ENCODE measurements at places on chromosomes 5 and 9.
A peak's percentile ranks its signal among the peaks of the same experiment; 100 is the strongest.

GRCh38 chr5:74148321-74148720, 492.2 kb downstream of the ENC1 start:
- H3K4me3 ChIP-seq: no peak overlapping the region
- H3K27me3 ChIP-seq: peaks cover 10% of the 10 kb centered on the region
- H3K4me1 ChIP-seq: no peaks in the 10 kb centered on the region
- no peaks in the 10 kb centered on the region for H3K36me3 ChIP-seq
- no peak for DNase-seq
- no peak overlapping the region for H3K27ac ChIP-seq

DNA sequence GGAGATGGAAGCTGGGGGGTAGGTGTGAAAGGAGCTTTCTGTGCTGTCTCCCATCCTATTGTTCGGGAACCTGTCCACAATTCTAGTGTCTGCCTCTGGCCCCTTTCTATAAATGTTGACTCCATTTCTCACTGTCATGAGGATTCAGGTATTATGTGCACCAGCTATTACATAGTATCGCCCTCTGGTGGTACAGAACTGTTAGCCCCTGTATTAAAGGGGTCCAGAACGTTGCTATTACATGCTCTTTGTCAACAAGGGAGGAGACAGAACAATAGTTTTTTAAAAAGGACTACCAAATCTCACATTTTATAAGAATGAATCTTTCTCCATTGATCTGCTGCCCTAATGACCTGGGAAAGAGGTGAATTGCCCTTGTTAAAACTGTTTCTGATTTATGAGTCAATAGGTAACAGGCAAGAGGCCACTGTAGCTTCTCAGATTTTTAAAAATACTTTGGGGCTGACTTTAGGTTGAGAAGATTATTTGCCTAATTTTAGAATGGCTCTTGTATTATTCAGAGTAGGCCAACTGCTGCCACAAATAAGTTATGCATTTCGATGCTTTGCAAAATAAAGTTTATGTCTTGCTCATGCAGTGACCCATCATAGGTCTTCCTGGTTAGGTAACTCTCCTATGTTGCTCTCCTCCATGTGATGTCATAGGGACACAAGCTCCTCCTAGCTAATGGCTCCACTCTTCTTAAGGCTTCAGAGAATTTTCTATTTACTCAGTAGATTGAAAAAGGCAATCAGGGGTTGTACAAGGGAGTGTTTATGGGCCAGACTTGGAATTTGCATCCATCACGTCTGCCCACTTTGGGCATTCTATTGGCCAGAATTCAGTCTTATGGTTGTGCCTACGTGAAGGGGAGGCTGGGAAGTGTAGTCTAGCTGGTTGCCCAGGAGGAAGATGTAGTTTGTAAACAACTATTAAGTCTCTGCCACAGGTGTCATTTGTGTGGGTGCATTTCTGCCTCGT, 20.8 kb downstream of the DCANP1 start:
- H3K4me3 ChIP-seq: no peak overlapping the region
- H3K36me3 ChIP-seq: no peaks in the 10 kb centered on the region
- DNase-seq: no peak
- H3K4me1 ChIP-seq: peaks cover 3% of the 10 kb centered on the region

- H3K36me3 ChIP-seq: no peaks in the 10 kb centered on the region
- H3K27me3 ChIP-seq: no peaks in the 10 kb centered on the region
- no peak overlapping the region for H3K27ac ChIP-seq
- H3K4me3 ChIP-seq: no peak overlapping the region
- no peaks in the 10 kb centered on the region for H3K4me1 ChIP-seq
These were observed 147.4 kb upstream of the RPS23 start for GRCh38 chr5:82425591-82425990.

DNA sequence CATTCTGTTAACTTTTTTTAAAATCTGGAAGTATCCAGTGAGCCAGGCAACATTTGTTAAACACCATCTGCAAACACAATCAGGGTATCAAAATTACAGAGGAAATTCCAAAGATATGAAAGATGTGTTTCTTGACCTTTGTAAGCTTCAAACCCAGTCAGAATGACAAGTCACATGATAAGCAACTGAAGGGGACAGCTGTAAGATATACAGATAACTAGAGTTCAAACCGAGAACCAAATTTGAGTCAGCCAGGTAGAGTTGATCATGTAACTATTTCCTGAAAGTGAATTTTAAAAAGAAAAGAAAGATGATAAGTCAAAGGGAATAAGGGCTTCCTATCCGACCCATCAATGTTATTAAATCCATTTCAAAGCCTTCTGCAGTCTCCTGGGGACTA, 196.2 kb downstream of the DEPDC1B start:
- no peaks in the 10 kb centered on the region for H3K4me1 ChIP-seq
- H3K27ac ChIP-seq: no peak overlapping the region
- H3K4me3 ChIP-seq: no peak overlapping the region
- DNase-seq: no peak

- peaks cover 16% of the 10 kb centered on the region for H3K36me3 ChIP-seq
- peaks cover 23% of the 10 kb centered on the region for H3K4me1 ChIP-seq
- no peak for DNase-seq
- H3K27ac ChIP-seq: no peak overlapping the region
- no peak overlapping the region for H3K4me3 ChIP-seq
These were observed 46.4 kb downstream of the RBM27 start for GRCh38 chr5:146249801-146250200.

- DNase-seq: no peak
- H3K4me1 ChIP-seq: no peaks in the 10 kb centered on the region
- H3K27me3 ChIP-seq: no peaks in the 10 kb centered on the region
- H3K36me3 ChIP-seq: no peaks in the 10 kb centered on the region
These were observed 138.0 kb downstream of the ENC1 start for GRCh38 chr5:74502479-74502950.

DNA sequence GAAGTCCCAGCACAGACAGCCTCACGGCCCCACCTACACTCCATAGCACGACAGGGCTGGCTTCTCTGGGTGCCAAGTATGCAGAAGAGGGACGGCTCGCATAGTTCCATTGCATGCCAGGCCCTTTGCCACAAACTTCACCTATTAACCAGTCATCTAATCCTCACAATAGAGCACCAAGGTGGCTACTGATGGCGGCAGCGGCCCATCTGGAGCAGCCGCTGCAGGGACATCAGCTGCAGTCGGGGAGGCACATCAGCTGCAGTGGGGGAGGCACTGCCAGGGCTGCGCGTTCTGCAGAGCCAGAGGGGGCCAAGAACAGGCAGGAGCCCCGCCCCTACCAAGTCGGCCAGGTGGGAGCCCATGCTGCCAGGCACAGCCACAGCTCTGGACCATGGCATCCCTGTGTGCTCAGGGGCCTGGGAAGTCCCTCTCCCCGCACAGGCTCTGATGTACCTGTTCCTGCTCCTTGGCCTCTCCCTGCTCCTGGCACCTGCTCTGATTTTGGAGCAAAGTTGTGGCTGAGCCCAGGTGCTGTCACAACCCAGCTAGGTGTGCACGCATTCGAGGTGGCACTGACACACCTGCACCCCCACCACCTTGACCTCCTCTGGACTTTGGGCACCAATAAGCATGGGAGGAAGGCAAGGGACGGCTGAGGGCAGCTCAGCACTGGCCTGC, 61.5 kb upstream of the SYNPO start:
- peaks cover 13% of the 10 kb centered on the region for H3K27me3 ChIP-seq
- no peak overlapping the region for H3K27ac ChIP-seq
- DNase-seq: no peak
- H3K4me3 ChIP-seq: no peak overlapping the region
- H3K36me3 ChIP-seq: no peaks in the 10 kb centered on the region

DNA sequence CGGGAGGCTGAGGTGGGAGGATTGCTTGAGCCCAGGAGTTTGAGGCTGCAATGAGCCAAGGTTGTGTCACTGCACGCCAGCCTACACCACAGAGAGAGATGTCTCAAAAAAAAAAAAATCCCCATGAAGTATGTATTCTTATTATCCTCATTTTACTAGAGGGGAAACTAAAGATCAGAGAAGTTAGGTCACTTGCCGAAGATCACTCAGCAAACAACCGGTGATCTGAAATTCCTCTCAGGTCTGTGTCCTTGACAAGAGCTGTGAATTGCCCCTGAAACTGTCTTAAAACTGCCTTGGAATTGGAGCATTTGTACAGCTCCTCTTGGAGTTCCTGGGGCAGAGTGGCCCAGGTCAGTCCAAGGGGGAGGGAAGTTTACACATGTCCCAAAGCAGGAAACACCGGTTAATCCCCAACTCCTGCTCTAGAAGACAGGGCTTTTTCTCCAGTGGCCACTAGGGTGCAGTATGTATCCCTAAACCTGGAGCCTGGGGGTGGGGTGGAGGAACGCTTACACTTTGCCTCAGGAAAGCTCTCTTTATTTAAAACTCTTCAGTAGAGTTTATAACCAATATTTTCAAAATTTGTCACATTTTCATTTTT, 27.6 kb downstream of the AQP7 start:
- peak; percentile 60 for DNase-seq
- H3K4me1 ChIP-seq: peaks cover 11% of the 10 kb centered on the region
- no peaks in the 10 kb centered on the region for H3K27me3 ChIP-seq
- no peak overlapping the region for H3K4me3 ChIP-seq
- no peak overlapping the region for H3K27ac ChIP-seq

Measured in activated naive CD8-positive, alpha-beta T cell treated with anti-CD3 and anti-CD28 coated beads for 36 hours (primary cell).